ENCODE measurements at places on chromosomes 3 and 15.

- no peak for DNase-seq
Measured at GRCh38 chr3:148737104-148737530, 39.4 kb downstream of the AGTR1 start.

DNA sequence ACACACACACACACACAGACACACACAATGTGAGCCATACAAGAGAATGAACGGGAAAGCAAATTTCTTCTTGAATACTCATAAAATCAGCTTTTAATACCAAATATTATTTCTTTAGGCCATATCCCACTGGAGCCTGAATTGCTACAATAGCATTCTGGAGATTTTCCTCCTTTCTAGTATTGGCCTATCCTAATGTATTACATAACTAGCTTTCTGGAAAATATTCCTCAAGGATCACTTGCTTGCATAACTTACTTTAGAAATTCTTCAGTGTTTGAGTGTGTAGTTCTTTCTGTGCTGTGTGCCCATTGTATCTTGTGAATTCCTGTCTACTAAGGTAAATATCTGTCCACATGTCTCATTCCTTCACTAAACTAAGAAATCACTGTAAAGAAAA lies 351.0 kb upstream of the MCTP2 start:
- no peak for DNase-seq

- DNase-seq: peak; percentile 64
Measured at GRCh38 chr3:172415323-172415722, 32.9 kb downstream of the GHSR start.

GRCh38 chr3:141128126-141128777 lies 77.1 kb downstream of the SPSB4 start:
- DNase-seq: no peak

DNA sequence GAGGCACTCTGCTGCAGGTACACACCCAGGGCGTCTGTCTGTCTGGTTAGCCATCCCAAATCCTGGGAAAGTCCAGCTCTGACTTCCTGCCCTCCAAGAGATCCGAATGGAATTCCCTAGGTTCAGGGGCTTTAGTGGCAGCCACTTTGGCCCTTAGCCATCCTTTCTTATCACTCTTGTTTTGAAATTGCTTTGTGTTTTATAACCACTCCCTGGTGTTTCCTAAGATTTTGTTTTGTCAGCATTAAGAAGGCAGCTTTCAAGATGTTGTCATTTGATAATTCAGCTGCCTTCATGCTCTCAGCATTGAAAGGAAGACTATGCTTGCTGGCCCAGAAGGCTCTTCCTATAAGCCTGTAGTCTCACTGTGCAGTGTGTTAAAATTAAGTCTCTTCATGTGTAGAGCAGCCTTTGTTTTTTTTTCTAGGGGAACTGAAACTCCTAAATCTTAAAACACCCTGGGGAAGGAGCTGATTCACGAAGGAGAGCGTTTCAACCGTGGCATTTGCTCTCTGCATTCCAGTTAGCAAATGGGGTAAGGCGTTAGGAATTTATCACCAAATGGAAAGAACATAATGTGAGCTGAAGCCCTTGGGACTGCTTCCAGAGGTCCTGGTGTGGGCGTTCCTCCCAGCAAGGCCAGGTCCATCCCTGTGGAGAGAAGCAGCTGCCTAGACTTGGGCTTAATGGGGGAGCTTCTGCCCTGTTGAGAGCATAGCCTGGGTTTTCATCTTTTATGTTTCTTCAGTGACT lies 14.2 kb upstream of the CLEC3B start:
- no peak for DNase-seq

DNA sequence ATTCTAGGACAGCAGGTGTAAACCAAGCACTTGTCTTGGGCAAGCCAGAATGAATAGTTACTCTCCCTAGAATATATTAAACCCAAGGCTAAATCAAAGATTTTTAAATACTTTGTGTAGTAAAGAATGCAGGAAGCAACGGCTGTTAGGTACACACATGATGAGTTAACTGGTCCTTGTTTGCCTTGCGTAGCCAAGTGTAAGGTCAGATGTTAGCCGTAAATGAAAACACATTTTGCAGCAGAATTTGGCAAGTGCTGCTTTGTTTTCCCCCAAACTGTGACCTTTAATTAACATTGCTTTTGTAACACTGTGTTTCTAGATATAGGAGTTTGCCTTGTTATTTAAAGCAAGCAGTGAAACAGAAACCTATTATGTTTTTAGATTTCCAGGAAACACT lies 368.7 kb downstream of the IL5RA start:
- no peak for DNase-seq

All from Jurkat, Clone E6-1 (cell line).